Thoracic aorta (tissue), 2 donors: ENCODE measurements at places on chromosomes 16 and 17. TPM values are rescaled to one million over a fixed set of nuclear protein-coding genes. Genes with fewer than 3 reads are reported as not detected.

DNA sequence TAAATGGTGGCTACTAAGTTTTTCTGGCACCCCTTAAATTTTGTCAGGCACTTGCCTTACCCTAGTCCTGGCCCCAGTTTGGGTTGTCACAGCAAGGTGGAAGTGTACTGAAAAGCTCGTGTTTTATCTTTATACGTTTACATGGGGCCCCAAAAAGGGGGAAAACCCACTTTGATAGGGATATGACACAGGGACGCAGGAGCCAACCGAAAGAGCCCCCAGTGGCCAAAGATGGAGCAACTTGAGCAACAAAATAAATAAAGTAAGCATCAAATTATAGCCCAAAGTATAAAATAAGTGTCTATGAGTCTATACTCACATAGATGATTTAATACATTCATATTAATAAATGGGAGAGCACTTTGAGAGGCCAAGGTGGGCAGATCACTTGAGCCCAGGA lies 5.0 kb upstream of the CETP start:
- H3K4me1 ChIP-seq, result peaks cover 9% of the 10 kb centered on the region
- H3K4me3 ChIP-seq, result no peak overlapping the region
- no peak overlapping the region for H3K27ac ChIP-seq
- no peaks in the 10 kb centered on the region for H3K36me3 ChIP-seq
- no peak for DNase-seq
- no peaks in the 10 kb centered on the region for H3K27me3 ChIP-seq

The SMTNL2 gene
- 2.8 TPM for total RNA-seq

The ZNF750 gene
- not detected for total RNA-seq

DNA sequence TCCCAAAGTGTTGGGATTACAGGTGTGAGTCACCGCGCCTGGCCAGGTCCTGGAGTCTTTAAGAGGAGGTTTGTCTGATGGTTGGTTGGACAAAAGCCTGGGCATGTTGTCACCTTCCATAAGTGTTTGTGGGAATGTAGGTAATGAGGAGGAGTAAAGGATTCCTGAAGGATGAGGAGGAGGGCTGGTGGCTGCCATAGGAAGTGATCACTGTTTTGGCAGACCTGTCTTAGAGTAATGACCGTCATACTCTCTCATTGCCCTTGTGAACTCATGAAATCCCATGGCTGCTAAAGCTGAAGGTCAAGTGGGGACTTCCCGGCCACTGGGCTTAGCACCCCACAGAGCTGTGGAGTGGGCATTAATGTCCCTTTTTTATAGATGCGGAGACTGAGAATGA lies 40.5 kb downstream of the TENT4B start:
- no peak overlapping the region for H3K4me3 ChIP-seq
- H3K36me3 ChIP-seq, result no peaks in the 10 kb centered on the region
- no peak for DNase-seq
- no peak overlapping the region for H3K27ac ChIP-seq
- H3K27me3 ChIP-seq, result no peaks in the 10 kb centered on the region

GRCh38 chr16:54112451-54113206 lies 174.0 kb downstream of the IRX3 start:
- peaks cover 16% of the 10 kb centered on the region for H3K36me3 ChIP-seq
- H3K4me3 ChIP-seq, result no peak overlapping the region
- H3K27ac ChIP-seq, result no peak overlapping the region
- no peak for DNase-seq
- H3K27me3 ChIP-seq, result no peaks in the 10 kb centered on the region

DNA sequence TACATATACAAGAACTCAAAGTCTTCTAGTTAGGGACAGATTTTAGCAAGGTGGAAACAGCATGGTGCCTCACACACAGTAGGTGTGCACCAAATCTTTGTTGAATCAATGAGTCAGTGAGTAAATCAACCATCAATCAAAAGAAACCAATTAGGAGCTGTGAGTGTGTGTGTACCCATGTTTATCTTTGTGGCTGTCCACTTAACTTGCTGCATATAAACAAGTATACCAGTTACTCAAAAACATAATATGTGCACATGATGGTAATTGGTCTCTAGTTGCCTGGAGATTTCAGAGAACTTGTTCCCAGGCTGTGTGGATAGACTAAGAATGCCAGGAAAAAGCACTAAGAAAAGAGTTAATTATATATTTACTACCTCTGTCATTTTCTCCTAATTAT lies 272.2 kb upstream of the CCL2 start:
- H3K27ac ChIP-seq, result no peak overlapping the region
- no peak overlapping the region for H3K4me3 ChIP-seq
- H3K27me3 ChIP-seq, result no peaks in the 10 kb centered on the region
- no peaks in the 10 kb centered on the region for H3K4me1 ChIP-seq

DNA sequence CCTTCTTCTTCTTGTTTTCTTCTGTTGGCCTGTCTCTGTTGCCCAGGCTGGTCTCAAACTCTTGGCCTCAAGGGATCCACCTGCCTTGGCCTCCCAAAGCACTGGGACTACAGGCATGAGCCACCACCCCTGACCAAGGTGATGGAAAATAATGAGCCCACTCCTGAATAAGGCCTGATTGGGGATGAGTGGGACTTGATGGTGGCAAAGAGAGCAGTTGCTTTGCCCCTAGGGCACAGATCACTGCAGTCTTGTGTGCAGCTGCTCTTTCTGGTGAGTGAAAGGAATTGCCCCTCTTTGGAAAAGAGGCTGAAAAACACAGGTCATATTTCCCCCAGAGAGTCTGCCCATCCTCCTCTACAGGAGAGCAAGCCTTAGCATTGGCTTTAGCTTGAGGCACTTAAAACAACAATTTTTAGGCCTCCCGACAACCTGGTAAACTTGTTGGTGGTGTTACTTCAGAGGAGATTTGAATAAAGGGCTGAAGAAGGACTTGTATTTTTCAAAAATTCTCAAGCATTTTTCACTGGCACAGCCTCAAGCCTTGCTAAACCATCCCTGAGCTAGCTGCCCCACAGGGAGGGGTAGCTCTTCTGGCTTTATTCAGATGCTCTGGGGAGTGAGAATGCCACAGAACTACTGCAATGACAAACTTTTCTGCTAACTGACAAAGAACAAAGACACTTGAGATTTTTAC lies 6.1 kb upstream of the PDP2 start:
- no peak overlapping the region for H3K4me3 ChIP-seq
- DNase-seq, result no peak
- no peaks in the 10 kb centered on the region for H3K36me3 ChIP-seq
- H3K27ac ChIP-seq, result peak overlapping the region; percentile 63
- H3K27me3 ChIP-seq, result no peaks in the 10 kb centered on the region

The LPO gene
- total RNA-seq, result not detected

DNA sequence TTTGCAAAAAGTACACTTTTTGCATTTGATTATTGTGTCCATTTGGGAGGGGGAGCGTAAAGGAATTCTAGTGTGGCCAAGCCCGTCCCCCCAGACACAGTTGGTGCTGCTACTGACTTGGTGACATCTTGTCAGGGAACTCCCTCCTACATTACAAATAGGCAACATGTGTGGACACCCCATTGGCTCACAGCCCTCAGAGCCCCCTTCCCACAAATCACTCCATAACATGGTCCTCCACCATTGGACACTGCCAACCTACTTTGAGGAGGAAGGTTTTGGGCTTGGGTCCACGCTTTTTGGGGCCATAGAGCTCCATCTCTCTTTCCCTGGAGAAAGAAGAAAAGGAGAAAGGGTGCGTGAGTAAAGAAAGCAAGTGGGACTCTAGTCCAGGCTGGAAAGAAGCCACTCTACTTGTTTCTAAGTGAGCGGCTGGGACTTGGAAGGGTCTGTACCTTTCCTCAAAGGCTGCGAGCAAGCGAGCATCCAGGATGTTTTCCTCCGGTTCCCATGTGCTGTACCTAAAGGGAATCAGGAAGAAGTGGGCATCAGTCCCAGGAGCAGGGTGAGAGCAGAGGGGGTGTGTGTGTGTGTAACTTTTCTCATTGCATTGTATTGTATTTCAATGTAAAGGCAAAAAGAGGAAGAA lies 958 bp downstream of the CBX8 start:
- peaks cover 47% of the 10 kb centered on the region for H3K27me3 ChIP-seq
- H3K27ac ChIP-seq, result no peak overlapping the region
- DNase-seq, result no peak
- peak overlapping the region; percentile 90 for H3K4me3 ChIP-seq
- no peaks in the 10 kb centered on the region for H3K36me3 ChIP-seq

DNA sequence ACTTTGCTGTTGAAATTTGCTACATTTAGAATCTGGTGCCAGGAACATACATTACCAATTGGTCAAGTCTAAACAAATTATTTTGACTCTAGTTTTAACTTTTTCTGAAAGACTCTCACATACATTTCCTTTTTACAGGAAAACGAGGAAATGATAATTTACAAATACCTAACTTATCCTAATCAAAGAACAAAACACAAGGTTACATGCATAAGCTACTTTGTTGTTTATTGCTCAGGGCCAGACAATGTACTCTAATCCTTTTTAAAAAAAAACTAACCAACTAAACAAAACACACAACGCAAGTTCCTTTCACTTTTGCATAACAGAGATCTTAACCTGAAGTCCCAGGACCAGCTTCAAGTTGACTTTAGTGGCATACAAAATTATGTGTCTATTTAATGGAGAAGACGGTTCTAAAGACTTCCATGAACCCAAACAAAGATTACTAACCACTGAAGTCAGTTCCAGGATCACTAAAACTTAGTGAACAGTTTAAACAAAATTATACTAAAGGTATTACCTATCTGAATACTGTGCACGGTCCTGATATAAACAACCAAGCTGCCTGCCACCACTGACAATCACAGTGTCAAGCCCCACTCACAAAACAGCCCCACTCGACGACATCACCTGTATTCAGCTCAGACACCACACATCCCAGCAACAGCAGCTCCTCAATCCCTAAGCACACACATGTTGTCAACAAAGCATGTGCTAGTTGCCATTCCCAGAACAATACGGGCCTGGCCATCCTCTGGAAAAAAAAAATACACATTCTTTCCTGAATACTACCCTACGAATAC lies 1.9 kb downstream of the ZNF652 start:
- peak overlapping the region; percentile 96 for H3K4me3 ChIP-seq
- H3K27me3 ChIP-seq, result no peaks in the 10 kb centered on the region
- no peak overlapping the region for H3K27ac ChIP-seq
- H3K4me1 ChIP-seq, result peaks cover 5% of the 10 kb centered on the region

- no peak for DNase-seq
- no peaks in the 10 kb centered on the region for H3K4me1 ChIP-seq
- H3K36me3 ChIP-seq, result peaks cover 60% of the 10 kb centered on the region
- no peak overlapping the region for H3K27ac ChIP-seq
These were observed 18.5 kb downstream of the MLYCD start for GRCh38 chr16:83917152-83918120.

- H3K4me3 ChIP-seq, result peak within 1 kb of the TSS; percentile 11
- H3K4me1 ChIP-seq, result no peaks in the 10 kb centered on the region
- H3K27me3 ChIP-seq, result no peaks in the 10 kb centered on the region
- DNase-seq, result no peak
- H3K27ac ChIP-seq, result no peak within 1 kb of the TSS
These were observed at the start of gene KCNH6 for GRCh38 chr17:63523253-63523855. Gene KCNH6, plus strand, starts transcription at chr17:63523358. Its CDS starts 56 bp downstream, at chr17:63523414.

- H3K4me3 ChIP-seq, result no peak overlapping the region
- H3K4me1 ChIP-seq, result peaks cover 25% of the 10 kb centered on the region
- H3K27me3 ChIP-seq, result no peaks in the 10 kb centered on the region
- peaks cover 30% of the 10 kb centered on the region for H3K36me3 ChIP-seq
- DNase-seq, result no peak
- H3K27ac ChIP-seq, result no peak overlapping the region
These were observed 1.2 kb downstream of the CCDC137 start for GRCh38 chr17:81667754-81668153.

The PPY gene
- total RNA-seq, result not detected

DNA sequence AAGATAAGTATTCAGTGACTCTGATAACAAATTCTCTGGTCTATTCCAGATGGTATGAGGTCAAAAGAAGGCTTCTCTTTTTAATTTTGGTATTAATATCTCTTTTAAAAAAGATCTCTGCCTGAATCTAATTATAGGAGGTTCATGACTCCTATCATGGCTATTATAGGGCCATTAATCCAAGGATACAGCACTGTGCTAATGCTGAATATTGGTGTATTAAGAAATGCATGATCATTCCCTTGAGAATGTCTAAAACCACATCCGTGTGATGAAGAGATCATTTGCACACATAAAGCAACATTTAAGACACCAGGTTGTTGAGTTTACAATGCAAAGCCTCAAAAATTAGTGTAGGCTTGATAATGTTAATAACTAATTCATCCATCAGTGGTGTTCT lies 160.4 kb upstream of the MON1B start:
- no peak for DNase-seq
- no peaks in the 10 kb centered on the region for H3K36me3 ChIP-seq
- H3K27me3 ChIP-seq, result no peaks in the 10 kb centered on the region
- no peak overlapping the region for H3K27ac ChIP-seq

GRCh38 chr16:66135421-66135831 lies 231.1 kb upstream of the CDH5 start:
- no peaks in the 10 kb centered on the region for H3K27me3 ChIP-seq
- H3K36me3 ChIP-seq, result no peaks in the 10 kb centered on the region
- DNase-seq, result no peak
- peak overlapping the region; percentile 54 for H3K27ac ChIP-seq
- peaks cover 9% of the 10 kb centered on the region for H3K4me1 ChIP-seq
- H3K4me3 ChIP-seq, result no peak overlapping the region

DNA sequence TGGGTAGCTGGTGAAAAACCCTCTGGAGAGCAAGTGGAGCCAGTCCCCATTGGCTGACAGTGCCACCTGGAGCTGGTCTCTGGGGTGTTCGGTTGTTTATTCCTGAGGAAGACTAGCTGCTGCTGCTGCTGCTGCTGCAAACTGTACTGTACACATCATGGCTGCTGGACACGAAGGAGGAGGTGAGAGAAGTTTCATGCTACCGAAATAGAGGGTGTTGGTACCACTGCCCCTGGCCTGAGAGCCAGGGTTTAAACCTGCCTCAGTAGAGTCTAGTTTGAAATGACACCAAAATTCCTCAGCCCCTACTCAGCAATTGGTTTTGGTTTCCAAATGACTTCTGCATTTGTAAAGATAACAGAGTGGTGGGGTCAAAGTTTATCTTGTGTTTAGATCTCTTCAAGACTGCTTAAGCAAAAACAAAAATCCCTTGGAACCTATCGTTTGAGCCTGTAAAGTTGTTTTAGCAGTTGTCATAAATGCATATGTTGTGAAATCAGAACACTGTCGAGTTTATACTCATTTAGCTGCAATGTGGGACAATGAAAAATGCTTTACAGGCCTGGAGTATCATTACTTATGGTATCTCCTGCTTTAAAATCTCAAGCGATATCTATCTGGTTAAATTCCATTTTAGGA lies 40.8 kb downstream of the CYB5B start:
- H3K27ac ChIP-seq, result no peak overlapping the region
- DNase-seq, result no peak
- no peaks in the 10 kb centered on the region for H3K27me3 ChIP-seq
- H3K36me3 ChIP-seq, result no peaks in the 10 kb centered on the region
- no peaks in the 10 kb centered on the region for H3K4me1 ChIP-seq

The CMIP gene
- 20.8 TPM for total RNA-seq

GRCh38 chr17:9350080-9350479 lies 225.5 kb downstream of the STX8 start:
- H3K27me3 ChIP-seq, result no peaks in the 10 kb centered on the region
- H3K36me3 ChIP-seq, result no peaks in the 10 kb centered on the region
- no peak overlapping the region for H3K4me3 ChIP-seq
- no peaks in the 10 kb centered on the region for H3K4me1 ChIP-seq
